ENCODE measurements at places on chromosomes 6 and 20.

- no peak for DNase-seq
Measured at GRCh38 chr6:130421585-130421984, 55.8 kb downstream of the TMEM200A start.

DNA sequence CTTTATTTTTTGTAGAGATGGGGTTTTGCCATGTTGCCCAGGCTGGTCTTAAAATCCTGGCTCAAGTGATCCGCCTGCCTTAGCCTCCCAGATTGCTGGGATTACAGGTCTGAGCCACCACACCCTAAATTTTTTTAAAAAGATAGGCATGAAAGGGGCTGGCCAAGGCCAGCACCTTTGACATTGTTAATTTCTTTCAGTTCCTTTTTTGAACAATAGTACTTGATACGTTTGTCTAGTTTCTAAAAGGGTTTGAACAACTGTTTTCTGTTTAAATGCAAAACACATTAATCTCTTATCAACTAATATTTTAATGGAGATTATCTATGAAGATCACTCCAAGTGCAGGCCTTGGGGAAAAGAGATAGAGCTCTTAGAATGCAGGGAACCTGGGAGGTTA is 37.6 kb upstream of the PTPRK start:
- no peak for DNase-seq

GRCh38 chr6:9799582-9799981 is 615.3 kb downstream of the TFAP2A start:
- DNase-seq: no peak

DNA sequence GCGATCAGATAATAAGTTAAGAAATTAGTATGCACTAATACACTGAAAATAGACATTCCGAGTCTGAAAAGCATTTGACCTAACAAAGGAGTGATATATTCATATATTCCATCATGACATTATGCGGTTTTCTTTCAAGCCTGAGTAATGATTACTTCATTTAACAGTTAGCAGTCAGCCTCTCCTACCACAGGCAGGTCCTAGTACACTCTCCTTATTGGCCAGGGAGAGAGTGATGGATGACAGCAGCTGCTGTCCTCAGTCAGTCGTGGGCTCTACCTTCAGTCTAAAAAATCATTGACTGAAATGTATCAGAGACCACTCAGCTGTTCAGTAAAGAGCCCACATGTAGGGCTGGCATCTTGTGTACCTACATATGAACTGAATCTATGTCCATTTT is 33.2 kb upstream of the VGLL2 start:
- DNase-seq: no peak

- DNase-seq: no peak
Measured at GRCh38 chr20:61933481-61933950, 132.2 kb downstream of the TAF4 start.

GRCh38 chr6:136517002-136517401 is 33.2 kb downstream of the MAP7 start:
- no peak for DNase-seq

- DNase-seq: no peak
Measured at GRCh38 chr20:44011251-44011940, 96.7 kb downstream of the TOX2 start.

GRCh38 chr20:15166744-15167143 is 829.3 kb upstream of the FLRT3 start:
- no peak for DNase-seq

DNA sequence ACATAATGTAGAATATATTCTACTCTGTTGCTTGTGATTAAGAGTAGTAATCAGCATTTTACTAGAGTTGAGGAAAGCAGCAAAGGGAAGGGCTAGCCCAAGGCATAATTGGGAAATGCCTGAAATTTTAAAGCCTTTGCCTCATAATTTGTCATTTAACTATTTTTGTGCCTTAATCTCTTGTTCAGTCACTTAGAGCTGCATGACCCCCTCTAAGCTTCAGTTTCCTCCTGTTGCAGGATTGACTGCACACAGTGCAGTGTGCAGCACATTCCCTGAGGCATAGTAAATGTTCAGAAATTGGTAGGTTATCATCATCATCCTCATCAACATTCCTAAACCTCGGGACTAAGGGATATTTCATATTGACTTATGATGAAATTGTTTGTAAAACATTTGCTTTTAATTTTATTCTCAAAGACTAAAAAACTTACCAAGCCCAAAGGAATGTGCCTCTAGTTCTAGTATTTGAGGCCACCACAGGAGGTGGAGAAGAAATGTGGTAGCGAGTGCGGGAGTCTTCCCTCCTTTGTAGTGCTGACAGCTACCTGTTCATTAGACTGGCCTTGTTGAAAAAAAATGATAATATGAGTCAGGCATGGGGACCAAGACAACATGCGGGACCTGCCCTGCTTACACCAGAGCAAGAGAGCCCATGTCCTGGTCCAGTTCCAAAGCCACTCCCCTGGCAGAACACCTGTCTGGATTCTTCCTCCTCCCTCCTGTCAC is 14.8 kb upstream of the TENT5A start:
- DNase-seq: no peak

DNA sequence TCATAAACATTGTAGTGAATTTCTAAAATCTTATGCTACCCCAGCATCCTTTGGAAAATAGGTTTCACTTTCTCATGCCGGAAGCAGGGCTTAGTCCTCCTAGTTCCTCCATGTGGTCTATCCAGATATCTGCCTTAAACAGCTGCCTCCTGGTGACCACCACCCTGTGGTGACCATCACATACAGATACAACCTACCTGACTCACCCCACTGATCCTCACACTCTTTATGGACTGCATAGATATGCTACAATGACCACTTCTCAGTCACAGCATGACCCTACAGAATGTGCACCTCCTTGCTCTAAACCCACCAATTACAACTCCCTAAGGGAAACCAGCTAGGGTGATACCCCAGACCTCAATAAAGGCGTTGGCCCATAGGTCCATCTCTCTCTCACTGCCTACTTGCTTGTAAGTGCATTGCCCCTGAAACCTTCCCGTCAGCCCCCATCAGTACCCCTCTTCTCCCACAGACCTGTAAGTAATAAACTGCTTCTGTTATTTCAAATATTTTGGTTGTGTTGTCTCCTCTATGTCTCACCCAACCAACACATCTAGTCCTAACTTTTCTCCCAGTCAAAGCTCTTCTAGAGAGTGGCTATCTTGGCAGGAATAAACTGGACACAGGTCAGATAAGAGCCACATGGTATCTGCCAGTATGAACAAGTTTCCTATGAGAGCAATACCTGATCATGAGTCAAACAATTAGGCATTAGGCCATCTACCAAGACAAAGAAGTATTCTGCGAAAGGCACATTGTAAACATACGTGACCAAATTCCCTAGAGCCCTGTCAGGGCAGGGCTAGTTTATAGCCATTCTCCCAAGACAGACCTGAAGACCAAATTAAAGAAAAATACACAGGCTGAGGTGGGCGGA is 39.4 kb upstream of the PLEKHG1 start:
- no peak for DNase-seq

GRCh38 chr6:35945650-35946025 is 24.7 kb upstream of the SRPK1 start:
- no peak for DNase-seq

- no peak for DNase-seq
Measured at GRCh38 chr20:60371384-60371783, 413.2 kb downstream of the CDH26 start.

DNA sequence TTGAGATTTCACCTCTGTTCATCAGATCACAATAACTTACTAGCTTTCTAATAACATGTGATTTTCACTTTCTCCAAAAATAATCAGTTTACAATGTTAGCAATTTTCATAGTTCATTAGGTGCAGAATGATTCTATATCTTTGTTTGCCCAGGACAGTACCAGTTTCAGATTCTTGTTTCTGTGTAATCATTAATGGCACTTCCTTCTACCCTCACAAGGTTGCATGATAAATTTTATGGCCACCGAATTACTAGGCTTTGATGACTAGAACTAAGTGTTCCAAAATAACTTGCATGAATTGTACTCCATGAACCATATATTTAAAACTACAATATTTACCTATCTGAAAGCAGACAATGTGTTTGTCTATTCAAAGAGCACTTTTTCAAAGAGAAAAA is 442.3 kb downstream of the EPHA7 start:
- no peak for DNase-seq

- no peak for DNase-seq
Measured at GRCh38 chr20:11067359-11067758, 393.6 kb upstream of the JAG1 start.

GRCh38 chr6:131911951-131912350 is 39.2 kb downstream of the CCN2 start:
- DNase-seq: no peak

Measured in anterior cingulate cortex (tissue), 58 donors.